ENCODE measurements at places on chromosomes 13 and 19.

- DNase-seq, result no peak
These were observed 4.6 kb upstream of the DNM2 start for GRCh38 chr19:10713317-10713716.

DNA sequence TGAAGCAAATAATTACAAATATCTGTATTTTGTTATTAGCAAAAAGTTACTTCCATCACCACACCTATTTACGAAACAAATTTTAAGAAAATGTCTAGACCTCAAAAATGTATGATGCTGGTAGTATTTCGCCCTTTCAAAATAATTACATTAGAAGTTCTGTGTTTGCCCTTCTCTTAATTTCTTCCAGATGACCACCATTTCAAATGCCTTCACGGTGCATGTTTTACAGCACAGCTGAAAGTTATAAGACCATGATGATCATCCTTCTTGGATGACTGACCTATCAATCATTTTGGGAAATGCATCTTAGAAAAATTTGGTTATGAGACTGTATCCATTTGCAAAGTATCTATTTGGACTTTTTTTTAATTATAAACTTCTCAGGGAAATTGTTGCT, 390.8 kb downstream of the SLITRK6 start:
- no peak for DNase-seq

DNA sequence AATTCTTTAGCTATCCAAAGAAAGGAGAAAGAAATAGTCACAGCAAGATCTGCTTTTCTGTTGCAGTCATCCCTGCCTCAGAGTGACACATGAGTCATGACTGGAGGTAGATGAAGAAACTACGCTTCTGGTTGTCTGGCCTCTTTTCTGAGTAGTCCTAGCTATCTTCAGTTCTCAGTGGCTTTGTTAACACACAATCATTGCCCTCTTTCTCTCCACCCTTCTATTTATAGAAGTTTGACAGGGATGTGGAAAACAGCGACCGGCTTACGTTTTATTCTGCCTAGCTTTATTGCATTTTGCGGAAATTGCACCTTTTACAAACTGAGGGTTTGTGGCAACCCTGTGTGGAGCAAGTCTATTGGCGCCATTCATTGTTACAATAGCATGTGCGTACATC, 26.7 kb downstream of the SPATA13 start:
- no peak for DNase-seq

- DNase-seq, result no peak
These were observed 27.2 kb upstream of the CCNP start for GRCh38 chr19:40253611-40254092.

GRCh38 chr19:39038098-39038497, 5.7 kb upstream of the FBXO27 start:
- no peak for DNase-seq

- DNase-seq, result no peak
These were observed 26.8 kb downstream of the SKA3 start for GRCh38 chr13:21149568-21149967.

DNA sequence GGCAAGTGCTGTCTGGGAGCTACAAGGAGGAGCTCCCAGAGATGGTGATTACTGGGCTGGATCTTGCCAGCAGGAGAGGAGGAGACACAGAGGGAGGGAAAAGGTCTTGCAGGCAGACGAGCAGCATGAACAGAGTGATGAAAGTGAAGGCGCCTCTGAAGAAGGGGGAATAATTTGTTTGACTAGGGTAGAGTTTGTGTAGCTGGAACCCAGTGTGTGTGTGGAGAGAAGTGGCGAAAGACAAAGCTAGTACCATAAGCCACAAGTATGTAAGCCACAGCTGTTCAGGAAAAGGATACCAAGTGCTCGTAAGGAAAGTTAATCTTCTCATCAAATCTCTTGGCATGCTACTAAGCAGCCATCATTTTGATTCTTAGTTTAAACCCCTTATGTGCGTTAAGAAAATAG, 5.4 kb downstream of the FLT1 start:
- no peak for DNase-seq

- no peak for DNase-seq
These were observed 2.5 kb upstream of the PDX1 start for GRCh38 chr13:27917121-27917947.

DNA sequence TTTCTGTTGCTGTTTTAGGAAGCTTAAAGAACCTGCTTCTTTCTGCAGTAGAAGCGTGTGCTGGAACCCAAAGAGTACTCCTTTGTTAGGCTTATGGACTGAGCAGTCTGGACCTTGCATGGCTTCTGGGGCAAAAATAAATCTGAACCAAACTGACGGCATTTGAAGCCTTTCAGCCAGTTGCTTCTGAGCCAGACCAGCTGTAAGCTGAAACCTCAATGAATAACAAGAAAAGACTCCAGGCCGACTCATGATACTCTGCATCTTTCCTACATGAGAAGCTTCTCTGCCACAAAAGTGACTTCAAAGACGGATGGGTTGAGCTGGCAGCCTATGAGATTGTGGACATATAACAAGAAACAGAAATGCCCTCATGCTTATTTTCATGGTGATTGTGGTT, 103.1 kb downstream of the TNFRSF19 start:
- peak; percentile 22 for DNase-seq

GRCh38 chr13:110216006-110216397, 91.0 kb downstream of the COL4A1 start:
- no peak for DNase-seq

GRCh38 chr13:48370815-48371214, 42.1 kb downstream of the LPAR6 start:
- DNase-seq, result no peak

DNA sequence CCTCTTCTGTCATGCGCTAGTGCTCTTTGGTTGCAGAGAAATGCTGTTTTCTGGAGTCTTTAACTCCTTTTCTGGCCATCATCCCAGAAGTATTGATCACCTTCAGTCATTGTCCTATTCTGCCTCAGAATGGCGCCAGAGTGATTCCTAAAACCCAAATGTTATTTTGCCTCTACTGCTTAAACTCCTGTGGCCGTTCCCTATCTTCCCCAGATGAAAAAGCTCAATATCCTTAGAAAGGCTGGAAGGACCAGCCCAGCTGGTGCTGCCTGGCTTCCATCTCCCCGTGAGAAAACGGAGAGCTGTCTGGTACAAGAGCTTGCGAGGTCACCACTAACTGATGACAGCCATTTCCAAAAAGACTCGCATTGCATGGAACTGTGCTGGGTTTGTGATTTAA, 179.1 kb downstream of the RBM26 start:
- no peak for DNase-seq

DNA sequence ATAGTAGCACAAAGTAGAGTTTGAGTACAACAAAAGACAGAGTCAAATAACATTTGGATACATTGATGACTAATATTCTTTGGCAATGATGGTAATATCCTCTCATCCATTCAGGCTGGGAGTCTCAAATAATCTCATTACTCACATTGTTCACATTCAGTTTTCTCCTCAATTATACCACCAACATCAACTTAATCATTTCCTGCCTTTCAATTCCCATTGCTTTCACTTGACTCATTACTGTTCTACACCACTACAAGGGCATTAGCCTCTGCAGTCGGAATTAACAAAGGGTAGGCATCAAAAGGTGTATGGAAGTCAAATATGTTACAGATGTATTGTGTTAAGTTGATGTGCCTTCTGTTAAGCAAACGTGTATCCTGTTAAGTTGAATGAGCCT, 518.4 kb upstream of the SLITRK1 start:
- no peak for DNase-seq

DNA sequence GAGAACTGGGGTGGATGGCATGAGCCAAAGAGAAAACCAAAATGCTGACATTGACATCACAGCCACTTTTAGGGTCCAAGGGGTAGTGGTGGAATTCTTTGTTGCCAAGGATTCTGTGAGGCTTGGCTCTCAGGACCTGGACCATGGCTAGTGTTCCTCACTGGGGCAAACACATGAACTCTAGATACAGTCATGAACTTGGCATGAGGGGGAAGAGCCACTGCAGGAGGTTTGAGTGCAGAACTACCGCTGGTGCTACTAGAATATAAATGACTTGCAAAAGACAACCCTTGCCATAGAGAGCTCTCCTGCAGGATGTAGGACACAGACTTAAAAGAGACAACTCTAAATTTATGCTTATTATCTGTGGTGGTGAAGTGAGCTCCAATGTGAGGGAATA, 29.8 kb upstream of the FRY start:
- no peak for DNase-seq

DNA sequence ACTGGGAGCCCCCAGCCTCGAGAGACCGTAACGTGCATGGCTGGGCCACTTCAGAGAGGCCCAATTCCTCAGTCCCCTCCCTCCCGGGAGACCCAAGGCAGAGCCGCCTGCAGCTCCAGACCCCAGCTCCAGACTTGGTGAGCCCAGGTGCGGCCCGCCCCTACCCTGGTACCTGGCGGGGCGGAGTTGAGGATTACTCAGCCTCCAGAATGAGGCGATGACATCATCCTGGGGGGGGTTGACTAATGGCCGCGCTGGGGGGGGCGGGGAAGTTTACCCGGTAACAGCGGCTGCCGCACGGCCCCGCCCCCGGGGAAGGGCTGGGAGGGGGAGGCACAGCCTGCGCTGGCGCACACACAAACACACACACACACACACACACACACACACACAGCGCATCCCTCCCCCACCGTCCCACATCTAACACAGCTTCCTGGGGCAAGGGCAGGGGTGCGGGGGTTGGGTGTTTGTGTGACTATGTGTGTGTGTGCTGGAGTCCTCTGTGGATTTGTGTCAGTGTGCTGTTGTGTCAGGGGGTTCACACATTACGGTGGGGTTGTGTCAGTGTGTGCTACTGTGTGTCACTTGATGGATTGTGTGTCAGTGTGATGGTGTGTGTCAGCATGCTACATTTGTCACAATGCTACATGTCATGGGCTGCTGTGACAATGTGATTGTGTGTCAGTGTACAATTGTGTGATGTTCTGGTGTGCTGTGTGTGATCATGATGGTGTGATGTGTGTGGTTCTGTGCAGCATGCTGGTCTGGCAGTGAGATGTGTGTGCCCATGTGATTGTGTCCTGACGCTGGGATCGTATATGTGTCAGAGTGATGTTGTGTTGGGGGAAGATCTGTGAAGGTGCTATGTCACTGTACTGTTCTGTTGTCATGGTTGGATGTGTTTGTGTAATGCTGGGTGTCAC, 10.3 kb upstream of the BBC3 start:
- no peak for DNase-seq

GRCh38 chr19:5292822-5293611, 47.6 kb downstream of the PTPRS start:
- peak; percentile 34 for DNase-seq

- DNase-seq, result no peak
These were observed 8.3 kb downstream of the IFNL3 start for GRCh38 chr19:39236527-39236926.

DNA sequence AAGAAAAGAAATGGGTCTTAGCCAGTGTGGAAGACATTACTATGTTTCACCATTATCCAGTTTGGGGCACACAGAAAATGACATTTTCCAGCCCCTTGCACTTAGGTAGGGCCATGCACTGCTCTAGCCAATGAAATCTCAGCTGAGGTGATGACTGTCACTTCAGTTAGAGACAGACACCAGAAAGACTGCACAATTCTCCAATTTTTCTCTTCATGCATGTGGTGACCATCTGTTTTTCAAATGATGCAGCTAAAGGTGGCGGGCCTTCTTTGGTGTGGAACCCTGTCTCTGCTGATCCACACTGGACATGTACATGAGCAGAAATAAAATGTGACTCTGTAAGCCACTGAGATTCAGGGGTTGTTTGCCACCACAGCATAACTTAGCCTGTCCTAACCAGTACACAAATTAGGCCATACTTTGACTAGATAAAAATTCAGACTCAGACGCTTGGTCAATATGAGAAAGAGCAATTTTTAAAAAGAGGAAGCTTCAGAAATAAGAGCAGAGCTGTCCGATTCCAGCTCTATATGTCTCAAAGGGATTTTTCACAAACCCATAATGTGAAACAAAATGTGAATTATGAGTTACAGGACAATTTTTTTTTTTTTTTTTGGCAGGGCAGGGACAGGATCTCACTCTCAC, 6.7 kb downstream of the ZNF565 start:
- DNase-seq, result no peak

GRCh38 chr19:35731779-35732405, 10.4 kb downstream of the IGFLR1 start:
- DNase-seq, result no peak

GRCh38 chr19:56603829-56604228, 8.7 kb downstream of the ZNF71 start:
- no peak for DNase-seq

- DNase-seq, result no peak
These were observed 763.1 kb upstream of the SLITRK1 start for GRCh38 chr13:84645196-84646012.

DNA sequence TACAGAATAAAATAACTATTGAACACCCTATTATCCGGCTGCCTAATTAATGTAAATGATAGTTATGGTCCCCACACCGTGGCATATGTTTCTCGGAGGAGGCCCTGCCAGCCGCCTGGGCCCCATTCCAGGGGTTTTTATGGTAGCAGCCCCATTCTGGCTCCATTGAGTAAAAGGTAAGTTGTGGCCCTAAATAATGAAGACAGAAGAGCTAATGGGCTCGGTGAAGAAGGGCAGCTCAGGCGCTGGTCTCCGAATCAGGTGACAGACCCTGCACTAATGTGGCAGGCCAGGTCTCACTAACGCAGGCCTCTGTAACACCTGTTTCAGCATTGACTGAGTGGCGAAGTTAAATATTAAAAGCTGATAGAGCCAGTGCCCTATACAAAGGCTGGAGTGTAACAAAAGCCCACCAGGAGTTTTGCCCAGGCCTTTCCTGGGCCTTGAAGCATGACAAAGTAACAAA, 19.1 kb downstream of the POP4 start:
- DNase-seq, result no peak

- peak; percentile 85 for DNase-seq
These were observed 403.1 kb downstream of the SPRY2 start for GRCh38 chr13:79937771-79938216.

- DNase-seq, result no peak
These were observed 33.0 kb downstream of the FGF9 start for GRCh38 chr13:21703846-21704245.

DNA sequence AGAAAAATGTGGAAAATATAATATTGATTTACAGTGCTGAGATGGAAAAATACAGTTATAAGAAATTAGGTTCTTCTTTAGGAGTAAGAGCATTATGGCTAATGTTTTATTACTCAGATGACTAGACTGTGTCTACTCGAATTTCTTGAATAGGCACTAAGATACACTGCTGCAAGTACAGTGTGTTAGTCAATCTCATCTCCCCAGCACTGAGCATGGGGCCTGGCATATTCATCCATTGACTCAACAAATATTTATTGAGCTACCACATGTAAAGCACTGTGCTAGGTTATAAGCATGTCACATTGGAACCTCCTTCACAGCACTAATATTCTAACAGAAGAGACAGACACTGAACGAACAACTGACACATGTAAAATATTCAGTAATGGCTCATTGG, 242.5 kb upstream of the GPC6 start:
- DNase-seq, result no peak

Measured in foreskin melanocyte (primary cell).